ENCODE measurements at places on chromosomes 13 and 19.

DNA sequence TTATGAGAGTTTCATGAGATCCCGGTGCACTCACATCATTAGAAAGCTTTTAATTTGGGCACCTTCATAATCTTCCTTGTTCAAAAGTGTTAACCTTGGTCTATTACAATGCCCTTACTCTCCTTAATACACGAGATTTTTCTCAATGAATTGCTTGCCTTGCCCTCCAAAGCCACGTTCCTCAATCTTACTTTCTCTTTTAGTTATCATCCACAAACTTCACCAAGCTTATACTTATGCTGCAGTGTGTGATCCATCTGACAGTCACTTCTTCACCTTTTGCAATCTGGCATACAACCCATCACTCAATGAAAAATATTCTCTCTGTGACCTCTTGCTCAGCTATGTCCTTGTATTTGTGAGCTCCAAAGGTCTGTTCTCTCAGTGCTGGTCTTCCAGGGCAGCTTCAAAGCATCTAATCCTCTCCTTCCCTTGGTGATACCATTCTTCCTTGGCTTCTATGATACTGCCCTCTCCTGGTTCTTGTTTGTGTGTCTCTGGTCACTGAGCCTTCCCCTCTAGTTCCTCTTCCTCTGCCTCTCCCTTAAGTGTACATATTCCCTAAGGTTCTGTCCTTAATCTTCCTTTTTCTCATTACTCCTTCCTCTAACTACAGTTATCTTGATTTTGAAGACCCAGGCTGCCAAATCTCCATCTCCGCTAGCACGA, 202.2 kb upstream of the STARD13 start:
- no peak for DNase-seq

- DNase-seq = no peak
Measured at GRCh38 chr13:47794963-47795362, 206.1 kb downstream of the SUCLA2 start.

DNA sequence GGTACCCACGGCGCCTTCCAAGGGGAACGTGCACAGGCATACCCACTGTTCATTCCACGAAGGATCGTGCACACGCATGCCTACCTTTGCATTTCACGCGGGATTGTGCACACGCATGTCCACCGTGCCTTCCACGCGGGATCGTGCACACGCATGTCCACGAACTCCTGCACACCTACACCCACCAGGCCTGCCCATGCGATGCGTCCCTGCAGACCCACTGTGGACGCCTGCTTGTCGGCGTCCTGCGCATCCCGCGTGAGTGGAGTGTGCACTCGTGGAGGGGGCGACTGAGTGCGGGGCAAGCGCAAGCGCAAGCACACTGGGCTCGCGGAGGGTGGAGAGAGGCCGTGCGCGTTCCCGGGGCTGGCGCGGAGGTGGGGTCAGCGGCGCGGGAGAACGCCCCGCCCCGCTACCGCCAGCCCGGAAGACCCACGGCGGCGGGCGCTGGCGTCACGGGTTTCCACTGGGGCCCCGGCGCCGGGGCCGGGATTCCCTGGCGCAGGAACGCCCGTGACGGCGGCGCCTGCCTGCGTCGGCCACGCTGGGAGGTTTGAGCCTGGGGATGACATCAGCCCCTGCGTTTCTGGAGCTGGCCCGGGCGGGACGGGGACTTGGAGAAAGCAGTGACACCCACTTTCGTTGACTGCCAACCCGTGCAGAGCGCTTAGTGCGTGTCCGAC, 18.7 kb downstream of the GADD45B start:
- peak; percentile 66 for DNase-seq

DNA sequence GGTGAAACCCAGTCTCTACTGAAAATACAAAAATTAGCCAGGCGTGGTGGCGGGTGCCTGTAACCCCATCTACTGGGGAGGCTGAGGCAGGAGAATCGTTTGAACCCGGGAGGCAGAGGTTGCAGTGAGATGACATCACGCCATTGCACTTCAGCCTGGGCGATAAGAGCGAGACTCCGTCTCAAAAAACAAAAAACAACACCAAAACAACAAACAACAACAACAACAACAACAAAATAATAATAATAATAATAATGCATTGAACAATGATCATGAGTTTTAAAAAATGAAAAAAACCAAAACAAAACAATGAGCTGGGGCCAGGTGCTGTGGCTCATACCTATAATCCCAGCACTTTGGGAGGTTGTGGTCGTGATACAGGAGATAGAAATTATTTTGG, 23.1 kb upstream of the HOMER3 start:
- DNase-seq = no peak

DNA sequence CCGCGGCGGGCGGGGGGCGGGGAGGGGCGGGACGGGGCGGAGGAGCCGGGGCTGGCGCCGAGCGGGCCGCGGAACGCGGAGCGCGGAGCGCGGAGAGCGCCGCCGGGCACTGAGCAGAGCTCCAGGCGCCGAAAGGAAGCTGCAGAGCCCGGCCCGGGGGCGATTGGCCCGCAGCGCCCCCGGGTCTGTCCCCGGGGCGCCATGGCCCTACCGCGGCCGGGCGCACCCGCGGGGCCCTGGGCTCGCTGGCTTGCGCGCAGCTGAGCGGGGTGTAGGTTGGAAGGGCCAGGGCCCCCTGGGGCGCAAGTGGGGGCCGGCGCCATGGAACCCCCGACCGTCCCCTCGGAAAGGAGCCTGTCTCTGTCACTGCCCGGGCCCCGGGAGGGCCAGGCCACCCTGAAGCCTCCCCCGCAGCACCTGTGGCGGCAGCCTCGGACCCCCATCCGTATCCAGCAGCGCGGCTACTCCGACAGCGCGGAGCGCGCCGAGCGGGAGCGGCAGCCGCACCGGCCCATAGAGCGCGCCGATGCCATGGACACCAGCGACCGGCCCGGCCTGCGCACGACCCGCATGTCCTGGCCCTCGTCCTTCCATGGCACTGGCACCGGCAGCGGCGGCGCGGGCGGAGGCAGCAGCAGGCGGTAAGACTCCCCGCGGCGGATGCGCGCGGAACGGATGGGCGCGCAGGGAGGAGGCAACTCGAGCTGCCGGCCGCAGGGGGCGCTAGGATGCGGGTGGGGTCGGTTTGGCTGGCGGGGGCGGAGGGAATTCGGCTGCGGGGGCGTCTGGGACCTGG, at the start of gene PDE4A:
Gene PDE4A (plus strand): TSS at position 95 of the 796 bp plus-strand sequence. CDS start 227 bp downstream, at position 322.
- DNase-seq = no peak

DNA sequence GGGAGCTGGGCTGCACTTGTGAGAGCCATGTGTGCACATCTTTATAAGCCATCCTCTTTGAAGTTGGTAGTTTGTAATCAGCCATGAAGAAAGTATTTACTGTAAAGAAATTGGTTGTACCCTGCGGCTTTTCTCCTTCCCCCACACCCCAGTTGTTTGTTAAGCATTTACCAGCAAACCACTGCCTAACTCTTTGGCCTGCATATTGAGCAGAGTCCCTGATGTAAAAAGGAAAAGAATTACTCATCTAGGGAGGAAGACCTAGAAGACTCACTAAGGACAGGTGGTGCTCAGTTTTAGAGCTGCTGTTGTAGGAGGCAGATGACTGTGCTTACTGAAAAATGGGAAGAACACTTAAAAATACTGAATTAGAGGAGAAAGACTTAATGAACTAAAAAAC, 245.3 kb downstream of the PCCA start:
- DNase-seq = no peak

DNA sequence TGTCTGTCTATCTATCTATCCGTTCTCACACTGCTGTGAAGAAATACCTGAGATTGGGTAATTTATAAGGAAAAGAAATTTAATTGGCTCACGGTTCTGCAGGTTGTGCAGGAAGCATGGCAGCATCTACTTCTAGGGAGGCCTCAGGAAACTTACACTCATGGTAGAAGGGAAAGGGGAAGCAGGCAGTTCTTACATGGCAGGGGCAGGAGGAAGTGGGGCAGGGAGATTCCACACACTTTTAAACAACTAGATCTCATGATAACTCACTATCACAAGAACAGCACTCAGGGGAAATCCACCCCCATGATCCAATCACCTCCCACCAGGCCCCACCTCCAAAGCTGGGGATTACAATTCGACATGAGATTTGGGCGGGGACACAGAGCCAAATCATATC, 105.3 kb downstream of the SLC10A2 start:
- no peak for DNase-seq

DNA sequence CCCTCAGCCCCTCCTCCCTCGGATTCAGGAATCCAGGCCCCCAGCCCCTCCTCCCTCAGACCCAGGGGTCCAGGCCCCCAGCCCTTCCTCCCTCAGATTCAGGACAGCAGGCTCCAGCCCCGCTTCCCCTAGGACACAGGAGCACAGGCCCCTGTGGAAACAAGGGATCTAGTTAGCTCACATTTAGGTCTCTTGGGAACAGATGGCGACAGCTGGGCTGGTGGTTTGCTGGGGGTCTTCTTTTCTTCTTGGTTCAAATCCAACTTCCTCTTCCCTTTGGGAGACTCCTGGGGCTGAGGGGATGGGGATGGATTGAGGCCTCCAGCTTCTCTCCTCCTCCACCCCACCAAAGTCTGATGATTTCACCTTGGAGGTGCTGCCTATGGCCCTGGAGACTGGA, 19.6 kb downstream of the ZNF575 start:
- no peak for DNase-seq

Data from ovary (tissue), 10 donors.